ENCODE measurements at places on chromosomes 3 and 15. TPM values are rescaled to one million over a fixed set of nuclear protein-coding genes. Genes with fewer than 3 reads are reported as not detected.

DNA sequence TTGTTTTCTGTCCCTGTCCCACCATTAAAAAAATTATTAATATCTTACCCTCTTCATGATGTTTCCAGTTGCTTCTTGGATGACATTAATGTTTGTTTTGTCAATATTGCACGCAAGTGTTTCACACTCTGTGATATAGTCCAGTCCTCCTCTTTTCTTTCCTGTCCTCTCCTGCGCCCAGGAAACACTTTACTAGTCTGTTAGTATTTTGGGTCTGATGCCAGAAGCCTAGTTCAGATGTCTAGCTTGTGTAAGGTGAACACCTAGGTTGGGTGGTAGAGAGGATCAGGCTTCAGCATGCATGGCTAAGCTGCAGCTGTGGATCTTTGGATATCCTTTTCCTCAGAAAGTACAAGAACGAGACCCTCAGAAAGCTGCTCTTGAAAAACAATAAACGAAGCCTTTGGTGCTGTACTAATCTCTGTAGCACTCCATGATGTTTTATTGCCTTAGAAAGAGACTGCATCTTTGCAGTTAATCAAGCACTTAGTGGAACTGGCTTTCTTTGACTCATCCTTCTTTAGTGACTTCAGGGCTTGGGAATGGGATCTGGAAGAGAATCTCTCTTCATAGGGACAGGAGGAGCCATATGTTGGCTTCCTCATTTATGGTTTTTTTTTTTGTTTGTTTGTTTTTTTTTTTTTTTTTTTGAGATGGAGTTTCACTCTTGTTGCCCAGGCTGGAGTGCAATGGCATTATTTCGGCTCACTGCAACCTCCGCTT lies 253.4 kb downstream of the LPP start:
- DNase-seq, result no peak

Gene VIPR1
- total RNA-seq, result 8.3 TPM

- no peak for DNase-seq
Observed at GRCh38 chr15:77347197-77347596, 72.7 kb downstream of the PEAK1 start.

Gene PLA2G4B
- total RNA-seq, result 24.3 TPM

Measured in B cell (primary cell).